ENCODE measurements at places on chromosomes 5 and 9.

GRCh38 chr9:71752928-71753327 lies 15.4 kb downstream of the CEMIP2 start:
- no peak for DNase-seq

GRCh38 chr5:50814556-50814955 lies 148.1 kb downstream of the PARP8 start:
- DNase-seq, result no peak

DNA sequence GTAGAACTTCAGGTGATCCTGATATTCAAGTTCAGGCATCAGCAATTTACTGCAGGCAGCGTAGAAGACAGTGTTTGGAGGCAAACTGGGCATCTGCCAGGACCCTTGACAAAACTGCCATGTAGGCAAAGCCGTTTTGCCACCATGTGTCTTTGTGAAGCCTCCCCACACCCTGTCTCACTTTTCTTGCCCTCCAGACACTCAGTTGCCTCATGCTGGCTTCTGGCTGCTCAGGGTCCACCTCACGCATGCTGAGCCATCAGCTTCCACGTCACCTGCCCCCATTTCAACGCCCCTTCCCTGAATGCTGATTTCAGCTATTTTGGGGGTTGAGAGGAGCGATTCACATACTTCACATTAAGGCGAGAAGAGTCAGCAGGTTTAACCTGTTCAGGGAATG lies 165.2 kb upstream of the KLF9 start:
- DNase-seq, result no peak

DNA sequence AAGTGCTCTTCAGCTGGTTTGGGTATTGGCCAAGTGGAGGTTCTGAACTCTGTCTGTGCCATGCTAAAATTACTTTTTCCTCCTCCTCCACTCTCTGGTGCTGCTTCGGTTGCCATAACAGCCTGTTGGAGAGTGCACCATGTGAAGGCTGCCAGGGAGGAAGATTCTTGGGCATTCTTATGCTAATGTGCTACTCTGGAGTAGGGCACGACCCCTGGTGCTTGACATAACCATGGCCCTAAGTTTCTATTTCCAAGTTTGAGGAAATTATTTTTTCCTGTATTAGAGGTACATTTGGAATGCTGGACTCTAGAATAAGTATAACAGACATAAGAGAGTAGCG lies 111.6 kb downstream of the ARHGAP26 start:
- peak; percentile 29 for DNase-seq

DNA sequence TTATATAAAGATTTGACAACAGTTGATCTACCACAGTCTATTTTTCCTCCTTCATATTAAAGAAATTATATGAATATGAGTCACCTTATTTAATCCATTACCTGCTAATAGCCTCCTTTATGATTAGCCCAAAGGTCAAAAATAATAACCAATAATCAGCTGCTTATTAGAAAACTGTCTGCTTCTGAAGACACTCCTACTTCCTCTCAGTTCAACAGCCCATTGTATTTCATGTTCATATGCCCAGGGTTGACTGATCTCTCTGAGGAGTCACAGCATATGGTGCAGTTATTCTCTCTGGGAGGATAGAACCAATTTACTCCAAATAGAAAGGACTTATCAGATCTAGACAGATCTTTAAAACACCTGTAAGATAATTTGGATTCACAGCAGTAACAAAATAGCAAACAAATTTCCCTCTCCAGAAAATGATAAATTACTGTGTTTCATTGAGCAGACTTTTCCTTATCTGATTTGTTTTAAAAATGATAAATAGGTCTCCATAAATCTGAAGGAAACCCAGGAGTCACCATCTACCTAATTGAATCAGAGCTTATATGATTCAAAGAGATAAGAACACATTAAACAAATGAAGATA lies 180.4 kb upstream of the ITGA1 start:
- no peak for DNase-seq

- DNase-seq, result no peak
These were observed 242.9 kb upstream of the ZNF462 start for GRCh38 chr9:106620081-106620480.

GRCh38 chr5:109876941-109877669 lies 187.4 kb downstream of the MAN2A1 start:
- peak; percentile 73 for DNase-seq

DNA sequence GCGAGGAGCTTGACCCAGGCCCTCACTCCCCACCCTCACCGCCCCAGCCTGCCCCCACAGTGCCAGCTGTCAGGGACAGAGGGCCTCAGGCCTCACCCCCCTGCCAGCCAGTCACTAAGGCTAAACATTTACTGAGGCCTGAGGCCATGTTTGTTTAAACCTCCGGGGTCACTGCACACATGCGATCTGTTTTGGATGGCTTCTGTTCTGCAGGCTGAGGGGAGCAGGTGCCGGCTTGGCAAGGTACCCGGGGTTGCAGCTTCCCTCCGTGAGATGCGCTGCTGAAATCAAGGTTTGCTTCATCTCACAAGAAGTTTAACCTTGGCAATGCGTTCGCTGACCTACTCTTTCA lies 103.3 kb upstream of the BOD1 start:
- no peak for DNase-seq

GRCh38 chr9:8241201-8241600 lies 441.6 kb upstream of the DMAC1 start:
- DNase-seq, result no peak

DNA sequence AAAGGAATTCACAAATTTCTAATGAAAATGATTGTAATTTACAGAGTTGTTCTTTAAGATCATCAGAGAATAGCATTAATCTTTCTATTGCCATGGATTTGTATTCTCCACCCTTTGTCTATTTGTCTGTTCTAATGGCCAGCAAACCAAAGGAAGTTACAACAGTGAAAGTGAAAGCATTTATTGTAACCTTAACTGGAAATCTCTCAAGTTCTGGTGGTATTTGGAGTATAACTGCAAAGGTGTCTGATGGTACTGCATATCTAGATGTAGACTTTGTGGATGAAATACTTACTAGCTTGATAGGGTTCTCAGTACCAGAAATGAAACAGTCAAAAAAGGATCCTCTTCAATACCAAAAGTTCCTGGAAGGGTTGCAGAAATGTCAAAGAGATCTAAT lies 21.7 kb downstream of the RMI1 start:
- peak; percentile 33 for DNase-seq

GRCh38 chr5:74544811-74545210 lies 95.7 kb downstream of the ENC1 start:
- no peak for DNase-seq

- DNase-seq, result no peak
These were observed 559.1 kb downstream of the CETN3 start for GRCh38 chr5:89850513-89850865.

GRCh38 chr5:53112909-53113308 lies 3.4 kb upstream of the MOCS2 start:
- no peak for DNase-seq

DNA sequence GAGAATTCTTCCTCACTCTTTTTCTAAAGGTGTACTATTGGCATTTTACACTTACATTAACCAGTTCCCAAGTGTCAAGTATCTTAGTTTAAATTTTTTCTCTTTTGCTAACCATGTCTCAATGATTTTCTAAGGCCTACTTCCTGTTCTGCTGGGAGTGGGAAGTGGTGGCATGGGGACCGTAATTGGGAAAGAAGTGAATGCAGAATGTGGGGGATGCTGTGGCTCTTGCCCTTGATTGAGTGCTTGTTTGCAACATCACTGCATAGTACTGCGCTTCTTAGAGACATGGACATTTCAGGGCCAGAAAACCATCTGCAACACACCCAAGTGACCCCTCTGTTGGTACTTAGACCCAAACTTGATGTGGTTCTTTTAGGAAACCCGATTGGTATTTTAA lies 32.8 kb downstream of the MRRF start:
- DNase-seq, result no peak

DNA sequence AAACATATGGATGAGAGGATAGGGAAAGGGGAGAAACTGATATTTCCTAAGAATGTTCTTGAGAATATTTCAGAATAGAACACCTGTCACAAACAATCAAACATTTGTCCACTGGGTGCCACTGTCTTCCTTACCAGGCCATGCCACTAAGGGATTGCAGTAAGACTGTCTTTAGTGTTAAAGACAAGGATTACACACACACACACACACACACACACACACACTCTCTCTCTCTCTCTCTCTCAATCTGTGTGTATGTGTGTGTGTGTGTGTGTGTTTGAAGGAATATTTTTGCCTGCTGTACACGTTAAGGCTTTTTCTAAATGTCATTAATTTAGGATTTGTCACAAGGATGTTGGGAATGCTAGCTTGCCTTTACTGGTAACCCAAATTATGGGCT lies 54.4 kb downstream of the CCDC192 start:
- peak; percentile 72 for DNase-seq

GRCh38 chr5:108560581-108560980 lies 178.7 kb upstream of the FBXL17 start:
- DNase-seq, result peak; percentile 22

- DNase-seq, result no peak
These were observed 3.9 kb downstream of the SETX start for GRCh38 chr9:132350861-132351315.

DNA sequence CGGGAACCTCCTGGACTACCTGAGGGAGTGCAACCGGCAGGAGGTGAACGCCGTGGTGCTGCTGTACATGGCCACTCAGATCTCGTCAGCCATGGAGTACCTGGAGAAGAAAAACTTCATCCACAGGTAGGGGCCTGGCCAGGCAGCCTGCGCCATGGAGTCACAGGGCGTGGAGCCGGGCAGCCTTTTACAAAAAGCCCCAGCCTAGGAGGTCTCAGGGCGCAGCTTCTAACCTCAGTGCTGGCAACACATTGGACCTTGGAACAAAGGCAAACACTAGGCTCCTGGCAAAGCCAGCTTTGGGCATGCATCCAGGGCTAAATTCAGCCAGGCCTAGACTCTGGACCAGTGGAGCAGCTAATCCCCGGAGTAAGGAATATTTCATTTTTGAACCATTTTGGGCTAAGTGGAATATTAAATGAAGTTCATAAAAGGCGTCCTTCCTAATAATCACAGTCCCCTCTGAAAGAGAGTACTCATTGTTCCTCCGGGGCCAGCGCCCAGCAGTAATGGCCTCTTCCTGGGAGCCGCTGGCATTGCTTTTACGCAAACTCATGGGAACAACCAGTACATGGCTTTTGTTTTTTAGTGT lies 23.6 kb downstream of the QRFP start:
- peak; percentile 79 for DNase-seq

- peak; percentile 97 for DNase-seq
These were observed 138.1 kb downstream of the C9orf50 start for GRCh38 chr9:129482521-129483414.

DNA sequence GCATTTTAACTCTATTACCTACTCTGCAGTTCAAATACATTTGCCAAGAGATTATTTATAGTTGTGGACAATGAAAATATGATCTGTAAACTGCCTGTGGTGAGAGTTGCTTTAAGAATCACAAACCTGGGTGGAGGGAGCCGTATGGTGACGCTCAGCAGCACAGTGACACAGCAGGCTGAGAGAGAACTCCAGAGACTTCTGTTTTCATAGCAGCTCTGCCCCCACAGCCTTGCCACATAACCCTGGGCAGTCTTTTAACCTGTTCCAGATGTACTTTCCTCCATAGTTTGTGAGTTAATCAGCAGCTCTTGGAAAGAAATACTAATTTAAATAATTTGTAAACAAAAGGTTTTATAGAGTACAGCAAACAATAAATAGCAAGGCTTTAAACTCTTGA lies 450.5 kb downstream of the ELAVL2 start:
- no peak for DNase-seq

DNA sequence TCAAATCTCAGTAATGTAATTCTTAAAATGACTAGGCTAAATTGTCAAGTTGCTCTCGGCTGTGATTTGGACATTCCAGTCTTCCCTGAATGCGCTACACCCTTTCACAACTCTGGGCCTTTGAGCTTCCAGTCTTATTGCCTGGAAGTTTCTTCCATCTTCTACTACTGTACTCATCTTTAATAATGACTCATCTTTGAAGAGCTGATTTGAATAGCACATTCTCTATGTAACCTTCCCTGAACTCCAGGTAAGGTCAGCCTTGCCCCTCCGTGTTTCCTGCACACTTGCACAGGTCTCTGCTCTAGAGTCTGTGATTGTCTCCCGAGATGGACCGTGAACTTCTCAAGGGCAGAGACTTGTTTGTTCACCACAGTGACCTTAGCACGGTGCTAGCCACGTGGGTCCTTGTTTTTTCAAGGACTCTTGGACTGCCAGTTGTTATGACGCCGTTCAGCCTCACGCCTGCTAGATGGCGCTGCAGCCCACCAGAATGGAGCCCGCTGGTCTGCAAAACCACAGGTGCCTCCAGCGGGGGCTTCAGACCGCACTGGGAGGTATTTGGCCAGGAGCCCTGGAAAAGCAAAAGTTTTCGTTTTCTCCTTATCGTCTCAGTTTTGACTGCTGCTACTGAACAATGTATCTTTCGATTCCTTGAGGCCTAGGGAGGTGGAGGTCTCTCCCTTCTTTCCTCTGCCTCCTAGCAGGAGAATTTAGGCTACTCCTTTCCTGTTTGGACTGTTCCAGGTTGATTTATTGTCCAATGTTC lies 44.4 kb downstream of the SEC61B start:
- DNase-seq, result peak; percentile 89

DNA sequence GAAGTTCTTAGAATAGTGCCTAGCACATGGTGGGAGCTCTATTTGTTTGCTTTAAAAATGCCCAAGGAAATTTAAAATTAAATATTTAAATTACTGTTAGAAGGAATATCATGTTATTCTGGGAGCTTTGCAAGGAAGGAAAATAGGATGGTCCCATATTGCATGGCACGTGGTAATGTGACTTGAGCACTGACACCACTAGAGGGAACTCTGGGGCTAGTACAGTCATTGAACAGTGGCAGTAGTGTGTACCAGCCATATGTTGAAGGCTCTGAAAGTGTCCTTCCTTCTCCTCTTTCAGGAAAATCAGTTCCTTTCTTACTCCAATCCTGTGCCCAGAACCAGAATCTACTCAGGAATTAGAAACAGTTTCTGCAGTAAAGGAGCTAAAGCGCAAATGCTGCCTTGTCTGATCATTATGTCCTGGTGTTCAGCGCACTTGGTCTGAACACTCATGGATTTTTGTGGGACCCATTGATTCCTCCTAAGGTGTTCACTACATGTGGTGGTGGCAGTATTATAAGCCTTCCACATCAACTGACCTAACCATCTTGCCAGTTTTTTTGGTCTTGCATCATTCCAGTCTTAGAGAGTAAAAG lies 54.1 kb downstream of the GDA start:
- DNase-seq, result peak; percentile 36

DNA sequence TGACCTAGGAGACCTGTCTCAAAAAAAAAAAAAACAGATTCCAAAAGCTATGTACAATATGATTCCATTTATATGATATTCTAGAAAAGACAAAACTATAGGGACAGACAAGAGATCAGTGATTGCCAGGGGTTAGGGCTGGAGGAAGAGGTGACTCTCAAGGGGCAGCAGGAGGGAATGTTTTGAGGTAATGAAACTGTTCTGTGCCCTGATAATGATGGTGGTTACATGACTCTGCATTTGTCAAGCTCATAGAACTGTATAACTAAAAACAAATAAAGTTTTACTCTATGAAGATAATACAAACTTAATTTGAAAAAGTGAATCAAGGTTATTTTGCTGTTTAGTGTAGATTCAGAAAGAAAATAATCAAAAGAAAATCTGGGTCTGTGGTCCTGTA lies 125.3 kb upstream of the IQGAP2 start:
- no peak for DNase-seq

GRCh38 chr5:122730456-122730855 lies 44.4 kb upstream of the SNX2 start:
- no peak for DNase-seq
